GDM1 (cell line): ENCODE measurements at places on chromosomes 2 and 18.

GRCh38 chr2:224628416-224628815 is 43.3 kb upstream of the CUL3 start:
- no peak for DNase-seq

GRCh38 chr2:88248280-88248828 is 78.2 kb downstream of the THNSL2 start:
- DNase-seq = no peak

GRCh38 chr2:71743995-71744675 is 290.8 kb downstream of the DYSF start:
- no peak for DNase-seq

GRCh38 chr18:26480897-26481795 is 67.2 kb downstream of the KCTD1 start:
- no peak for DNase-seq

GRCh38 chr2:138475277-138475776 is 26.2 kb upstream of the SPOPL start:
- DNase-seq = no peak

GRCh38 chr2:141925511-141925910 is 205.3 kb downstream of the LRP1B start:
- no peak for DNase-seq
